Cortex of kidney (tissue), 1 donor: ENCODE measurements at places on chromosomes 2 and 18.

DNA sequence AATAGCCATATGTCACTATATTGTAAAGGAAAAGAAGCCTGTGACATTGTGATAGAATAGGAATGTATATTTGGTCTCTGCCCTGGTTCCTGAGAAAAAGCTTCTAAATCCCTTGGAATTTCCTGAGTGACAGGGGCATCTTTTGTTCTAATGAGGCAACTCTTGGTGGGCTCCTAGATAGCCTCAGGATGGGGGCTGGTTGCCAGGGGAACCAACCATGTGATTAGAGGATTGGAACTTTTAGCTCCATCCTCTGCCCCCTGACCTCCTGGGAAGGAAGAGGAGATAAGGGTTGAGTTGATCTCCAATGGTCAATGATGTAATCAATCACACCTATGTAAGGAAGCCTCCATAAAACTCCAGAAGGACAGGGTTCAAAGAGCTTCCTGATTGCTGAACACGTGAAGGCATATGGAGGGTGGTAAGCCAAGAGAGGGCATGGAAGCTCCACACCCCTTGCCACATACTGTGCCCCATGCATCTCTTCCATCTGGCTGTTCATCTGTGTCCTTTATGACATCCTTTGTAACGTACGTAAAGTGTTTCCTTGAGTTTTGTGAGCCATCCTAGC is 2.9 kb upstream of the ME2 start:
- DNase-seq = no peak

- no peak for DNase-seq
Observed at GRCh38 chr2:173555833-173556232, 201.2 kb downstream of the CDCA7 start.

DNA sequence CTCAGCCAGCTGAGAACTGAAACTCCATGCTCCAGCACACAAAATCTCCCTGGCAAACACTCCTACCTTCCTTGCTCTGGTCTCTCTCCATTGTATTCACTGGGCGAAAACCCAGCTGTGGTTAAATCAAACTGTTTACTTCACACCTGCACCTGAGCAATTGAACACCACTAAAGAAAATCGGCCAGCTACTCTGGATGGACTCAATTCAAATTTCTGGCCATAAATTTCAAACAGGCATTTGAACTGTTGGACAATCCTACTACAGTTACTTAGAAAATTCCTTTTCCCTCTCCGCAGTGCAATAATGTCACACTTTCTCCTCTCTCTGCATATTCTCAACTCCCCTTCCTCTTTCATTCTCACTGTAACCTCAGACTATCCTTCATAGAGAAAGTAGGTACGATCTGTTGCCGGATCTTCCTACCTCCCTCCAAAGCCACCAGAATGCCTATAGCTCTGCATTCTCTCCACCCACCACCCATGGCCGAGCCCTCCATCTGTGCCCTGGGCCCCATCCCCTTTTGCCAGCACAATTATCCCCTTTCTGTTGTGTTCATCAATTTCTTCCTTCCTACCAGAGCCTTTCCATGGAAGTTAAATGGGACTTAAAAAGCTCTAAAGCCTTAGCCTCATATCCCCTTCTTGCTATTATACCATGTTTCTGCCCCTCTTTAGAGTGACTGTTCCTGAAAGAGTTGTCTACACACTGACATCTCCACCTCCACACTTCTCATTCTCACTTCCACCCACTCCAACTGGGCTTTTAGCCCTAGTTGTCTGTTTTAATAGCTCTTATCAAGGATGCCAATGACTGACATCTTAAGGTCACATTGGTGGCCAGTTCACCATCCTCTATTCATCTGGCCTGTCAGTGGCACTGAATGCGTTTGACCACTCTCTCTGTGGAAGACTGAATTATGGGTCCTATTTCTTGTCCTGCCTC is 127.5 kb upstream of the SLC1A4 start:
- no peak for DNase-seq

DNA sequence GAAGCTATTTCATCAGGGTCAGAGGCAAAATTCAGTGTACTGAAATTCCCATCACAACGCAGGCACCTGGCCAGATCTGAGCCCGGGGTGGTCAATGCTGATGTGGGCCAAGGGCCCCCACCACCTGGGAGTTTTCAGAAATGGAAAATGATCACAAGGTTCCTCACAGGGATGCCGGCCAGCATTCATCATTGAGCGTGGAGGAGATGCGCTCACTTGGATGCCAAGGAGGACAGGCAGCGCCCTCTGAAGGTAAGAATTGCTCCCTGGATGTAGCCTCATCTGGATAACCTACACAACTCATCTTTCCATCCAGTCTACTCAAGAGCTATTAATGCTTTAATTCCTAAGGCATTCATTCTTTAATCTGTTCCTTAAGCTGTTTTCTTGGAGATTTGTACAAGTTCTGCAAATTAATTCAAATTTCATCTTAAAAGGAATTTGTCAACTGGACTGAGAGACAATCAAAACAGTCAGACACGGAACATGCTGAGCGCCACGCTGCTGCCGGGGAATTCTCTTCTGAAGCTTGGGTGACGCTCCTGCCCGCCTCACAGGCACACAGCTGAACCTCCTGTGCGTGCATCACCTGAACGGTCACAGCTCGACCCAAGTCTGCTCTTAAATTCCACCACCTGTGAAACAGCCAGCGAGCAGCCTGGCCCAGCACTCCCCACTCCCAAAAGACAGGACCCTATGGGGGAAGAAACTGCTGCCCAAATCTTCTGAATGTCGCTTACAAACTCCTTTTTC is 206.7 kb downstream of the HDAC4 start:
- DNase-seq = no peak

DNA sequence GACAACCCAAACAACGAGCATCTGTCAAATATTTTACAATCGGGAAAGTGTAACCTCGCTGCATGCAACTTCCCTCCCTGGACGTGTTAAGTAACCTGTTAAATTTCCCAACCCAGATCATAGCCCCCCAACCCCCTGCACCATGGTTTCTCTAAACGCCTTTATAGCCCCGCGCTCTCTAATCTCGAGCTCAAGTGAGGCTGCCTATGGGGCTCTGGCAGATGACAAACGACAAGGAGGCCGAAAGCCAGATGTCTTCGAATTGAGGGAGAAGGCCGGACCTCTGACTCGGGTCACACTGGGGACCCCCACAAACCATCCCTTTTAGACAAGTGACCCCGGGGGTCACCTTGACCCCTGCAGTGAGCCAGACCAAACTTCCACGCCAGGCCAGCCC is 526 bp downstream of the COX7A2L start:
- DNase-seq = no peak

DNA sequence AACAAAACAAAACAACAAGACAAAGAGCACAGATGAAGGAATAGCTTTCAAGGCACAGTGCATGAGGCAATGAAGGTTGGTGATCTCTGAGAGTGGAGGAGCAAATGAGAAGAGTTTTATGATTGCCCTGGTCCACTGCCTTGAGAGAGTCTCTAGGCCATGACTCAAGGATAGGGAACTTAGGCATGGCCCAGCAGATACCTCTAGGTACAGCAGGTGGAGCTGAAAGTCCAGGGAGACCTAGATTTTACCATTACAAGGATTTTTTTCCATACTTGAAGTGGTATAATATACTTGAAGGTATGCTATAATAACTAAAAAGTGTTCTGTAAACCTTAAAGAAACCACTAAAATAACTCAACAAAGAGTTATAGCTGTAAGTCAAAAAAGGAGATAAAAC is 239.5 kb upstream of the KLHL29 start:
- DNase-seq = no peak

DNA sequence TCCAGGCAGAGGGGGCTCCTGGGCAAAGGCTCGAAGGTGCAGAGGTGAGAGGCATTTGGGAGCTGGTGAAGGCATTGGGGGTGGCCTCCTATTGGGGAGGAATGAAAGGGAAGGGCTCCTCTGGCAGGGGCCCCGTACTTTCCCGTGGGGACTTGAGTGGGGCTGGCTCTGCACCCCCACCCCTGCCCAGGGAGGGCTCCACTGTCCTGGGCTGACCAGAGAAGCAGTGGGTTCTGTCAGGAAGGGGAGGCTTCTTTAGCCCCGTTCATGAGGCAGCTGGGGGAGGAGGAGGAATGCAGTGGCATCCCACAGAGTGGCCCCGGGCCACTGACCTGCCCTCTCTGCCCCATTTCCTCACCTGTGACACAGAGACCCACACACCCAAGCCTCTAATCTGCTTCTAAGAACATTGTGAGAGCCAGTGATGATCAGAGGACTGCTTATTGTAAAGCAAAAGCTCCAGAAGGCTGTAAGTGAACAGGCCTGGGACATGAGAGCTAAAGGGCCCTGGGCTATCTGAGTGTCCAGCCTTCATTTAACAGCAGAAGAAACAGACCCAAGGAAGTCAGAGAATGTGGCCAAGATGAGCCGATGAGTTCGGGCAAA is 38.6 kb upstream of the GPAT2 start:
- no peak for DNase-seq

DNA sequence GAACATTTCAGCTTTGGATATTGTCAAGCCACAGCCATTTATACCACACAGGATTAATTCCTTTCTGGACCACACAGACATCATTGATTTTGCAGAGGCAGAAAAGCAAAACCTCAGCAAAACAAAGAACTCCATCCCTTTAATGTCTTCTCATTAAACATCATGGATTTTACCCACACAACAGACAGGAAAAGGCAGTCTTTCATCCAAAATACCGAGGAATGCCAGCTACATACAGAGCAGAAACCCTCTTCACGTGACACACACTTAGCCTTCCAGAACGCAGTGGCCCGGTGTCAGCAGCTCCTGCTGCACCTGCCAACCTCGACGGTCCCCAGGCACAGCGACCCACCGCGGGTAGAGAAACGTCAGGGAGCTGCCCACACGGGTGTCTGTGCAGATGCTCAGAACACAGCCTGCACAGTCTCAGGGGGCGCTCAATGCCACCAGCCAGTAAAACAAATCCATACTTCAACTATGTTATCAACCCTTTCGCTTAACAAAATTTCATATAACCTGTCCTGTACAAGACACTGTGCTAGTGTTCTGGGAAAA is 304.5 kb downstream of the EIPR1 start:
- no peak for DNase-seq

- DNase-seq = no peak
Observed at GRCh38 chr18:44341759-44342158, 338.9 kb upstream of the SETBP1 start.

- DNase-seq = no peak
Observed at GRCh38 chr18:47457614-47458013, 206.2 kb upstream of the SKOR2 start.

- DNase-seq = no peak
Observed at GRCh38 chr18:56019908-56020307, 431.9 kb upstream of the TCF4 start.

DNA sequence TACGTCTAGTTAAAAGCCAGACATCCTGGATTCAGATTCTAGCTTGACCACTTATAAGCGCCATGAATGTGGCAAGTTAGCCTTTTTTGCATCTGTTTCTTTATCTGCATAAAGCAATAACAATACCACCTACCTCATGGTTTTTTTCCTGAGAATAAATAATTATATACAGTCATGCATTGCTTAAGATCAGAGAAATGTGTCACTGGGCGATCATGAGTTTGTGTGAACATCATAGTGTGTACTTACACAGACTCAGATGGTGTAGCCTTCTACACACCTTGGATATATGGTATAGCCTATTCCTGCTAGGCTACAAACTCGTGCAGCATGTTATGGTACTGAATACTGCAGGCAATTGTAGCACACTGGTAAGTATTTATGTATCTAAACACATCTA is 84.7 kb upstream of the PELI1 start:
- no peak for DNase-seq

DNA sequence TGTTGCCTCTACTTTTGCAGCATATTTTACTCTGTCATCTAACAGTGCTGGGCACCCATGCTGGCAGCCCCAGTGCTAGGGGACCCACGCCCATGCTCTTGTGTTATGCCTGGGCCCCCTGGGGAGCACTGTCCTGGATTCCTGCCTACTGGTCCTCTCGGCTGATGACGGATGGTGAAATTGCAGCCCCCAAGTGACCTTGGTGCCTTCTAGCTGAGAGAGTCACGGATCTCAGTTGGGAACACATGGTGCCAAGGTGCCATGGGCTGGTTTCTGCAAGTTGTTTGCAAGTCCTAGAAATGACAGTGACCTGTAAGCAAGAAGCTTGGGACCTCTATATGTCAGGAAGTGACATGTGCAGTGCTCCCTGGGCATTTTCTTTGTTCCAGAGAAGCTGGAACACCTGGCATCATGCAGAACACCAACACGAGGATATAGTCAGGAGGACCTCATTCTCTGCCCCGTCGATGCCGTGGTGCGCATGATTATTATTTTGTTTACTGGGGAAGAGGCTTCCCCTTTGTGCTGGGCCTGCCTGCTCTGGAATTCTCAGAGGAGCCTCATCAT is 187.6 kb downstream of the LDLRAD4 start:
- DNase-seq = no peak

- DNase-seq = no peak
Observed at GRCh38 chr18:52570975-52571374, 231.0 kb downstream of the DCC start.

DNA sequence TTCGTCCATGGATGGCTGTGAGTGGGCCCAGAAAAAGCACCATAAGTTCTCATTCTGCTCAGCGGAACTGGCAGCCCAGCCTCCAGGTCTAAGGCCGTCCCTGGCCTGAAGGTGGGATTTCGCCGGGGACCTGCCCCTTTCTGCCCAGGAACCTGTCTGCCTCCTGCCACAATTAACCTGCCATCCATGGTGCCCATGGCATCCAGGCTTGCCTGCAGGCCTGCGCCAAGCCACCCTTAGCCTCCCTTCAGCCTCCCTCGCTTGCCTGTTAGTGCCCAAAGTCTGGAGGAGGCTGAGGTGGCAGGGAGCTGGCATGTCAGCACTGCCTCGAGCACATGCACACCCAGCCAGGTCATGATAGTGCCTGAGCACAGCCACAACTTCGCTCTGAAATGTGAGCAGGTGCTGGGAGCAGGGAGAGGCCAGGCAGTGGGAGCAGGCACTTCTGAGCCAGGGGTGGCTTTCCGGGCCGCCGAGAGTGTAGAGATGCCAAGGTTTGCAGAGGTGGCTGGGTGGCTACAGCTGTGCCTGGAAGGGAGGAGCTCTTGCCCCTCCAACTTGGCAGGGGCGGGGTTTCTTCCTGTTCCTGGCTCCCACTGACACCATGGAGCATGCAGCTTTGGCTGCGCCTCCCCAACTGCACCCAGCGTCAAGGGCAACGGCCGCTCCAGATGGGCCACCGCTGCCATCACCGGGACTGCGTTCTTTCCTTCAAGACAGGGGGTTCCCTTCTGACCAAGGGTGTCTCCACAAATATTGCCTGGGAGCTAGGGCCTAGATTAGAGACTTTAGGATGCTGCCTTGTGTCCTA is 648.9 kb upstream of the VRK2 start:
- DNase-seq = no peak

GRCh38 chr2:229001196-229001595 is 269.9 kb downstream of the PID1 start:
- DNase-seq = no peak

- DNase-seq = no peak
Observed at GRCh38 chr18:36302676-36303075, 5.2 kb downstream of the FHOD3 start.

- no peak for DNase-seq
Observed at GRCh38 chr2:178882666-178883440, 75.6 kb upstream of the TTN start.

GRCh38 chr18:66562279-66562678 is 41.6 kb downstream of the CDH19 start:
- DNase-seq = no peak
